ENCODE measurements at places on chromosomes 5 and 9. TPM values are rescaled to one million over a fixed set of nuclear protein-coding genes. Genes with fewer than 3 reads are reported as not detected.

DNA sequence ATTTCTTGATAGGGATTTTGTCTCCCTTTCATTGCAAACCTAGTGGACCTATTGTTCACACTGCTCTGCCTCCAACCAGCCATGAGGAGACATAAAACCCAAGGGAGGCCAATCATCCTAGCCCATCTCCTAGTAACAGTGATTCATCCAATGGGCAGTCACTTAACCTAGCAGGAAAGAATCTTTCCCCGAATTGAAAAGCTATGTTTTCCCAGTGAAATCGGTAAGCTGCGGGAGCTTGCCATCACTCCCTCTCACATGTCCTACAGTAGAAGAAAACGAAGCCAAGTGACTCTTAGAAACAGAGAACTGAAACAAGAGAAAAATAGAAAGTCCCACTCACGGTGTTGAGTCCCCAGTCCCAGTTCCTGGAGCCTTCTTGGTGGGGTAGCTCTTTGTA, 123.3 kb downstream of the SUSD1 start:
- DNase-seq, result no peak
- no peaks in the 10 kb centered on the region for H3K27me3 ChIP-seq
- H3K4me3 ChIP-seq, result no peak overlapping the region

MBLAC2 gene
- 3.8 TPM for total RNA-seq

- DNase-seq, result no peak
- H3K27ac ChIP-seq, result no peak overlapping the region
- H3K4me1 ChIP-seq, result peaks cover 4% of the 10 kb centered on the region
- no peak overlapping the region for H3K4me3 ChIP-seq
- no peaks in the 10 kb centered on the region for H3K36me3 ChIP-seq
Observed at GRCh38 chr5:158414780-158415179, 555.8 kb upstream of the CLINT1 start.

- peaks cover 24% of the 10 kb centered on the region for H3K4me1 ChIP-seq
- H3K36me3 ChIP-seq, result no peaks in the 10 kb centered on the region
- no peak overlapping the region for H3K4me3 ChIP-seq
- no peak for DNase-seq
- no peak overlapping the region for H3K27ac ChIP-seq
Observed at GRCh38 chr9:134167530-134167931, 3.2 kb upstream of the RNU6ATAC start.

PLPP7 gene
- 2.3 TPM for total RNA-seq

PCDHA6 gene
- 0.76 TPM for total RNA-seq

NDUFA8 gene
- total RNA-seq, result 42.9 TPM

DNA sequence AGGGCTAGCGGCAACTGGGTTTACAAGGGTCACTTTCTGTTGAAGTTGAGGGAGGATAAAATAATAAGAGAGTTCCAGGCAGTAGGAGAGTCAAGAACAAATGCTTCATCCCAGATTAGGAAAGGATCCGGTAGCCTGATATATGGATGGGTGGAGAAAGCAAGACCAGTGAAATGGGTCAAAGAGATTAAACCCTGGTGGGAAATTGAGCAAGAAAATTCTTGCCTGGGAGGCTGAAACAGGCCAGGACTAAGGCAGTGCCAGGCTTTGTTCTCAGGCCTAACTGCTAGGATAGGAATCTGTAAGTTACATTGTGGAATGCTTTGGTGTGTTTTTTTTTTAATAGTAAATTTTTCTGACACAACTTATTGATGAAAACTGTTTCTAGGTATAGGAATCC, 257.4 kb upstream of the RFX3 start:
- H3K27ac ChIP-seq, result no peak overlapping the region
- H3K4me1 ChIP-seq, result no peaks in the 10 kb centered on the region
- no peak overlapping the region for H3K4me3 ChIP-seq
- DNase-seq, result no peak
- no peaks in the 10 kb centered on the region for H3K36me3 ChIP-seq

PAEP gene
- total RNA-seq, result not detected

GRCh38 chr5:1033178-1033577, 24.6 kb downstream of the NKD2 start:
- no peak overlapping the region for H3K27ac ChIP-seq
- H3K36me3 ChIP-seq, result no peaks in the 10 kb centered on the region

DNA sequence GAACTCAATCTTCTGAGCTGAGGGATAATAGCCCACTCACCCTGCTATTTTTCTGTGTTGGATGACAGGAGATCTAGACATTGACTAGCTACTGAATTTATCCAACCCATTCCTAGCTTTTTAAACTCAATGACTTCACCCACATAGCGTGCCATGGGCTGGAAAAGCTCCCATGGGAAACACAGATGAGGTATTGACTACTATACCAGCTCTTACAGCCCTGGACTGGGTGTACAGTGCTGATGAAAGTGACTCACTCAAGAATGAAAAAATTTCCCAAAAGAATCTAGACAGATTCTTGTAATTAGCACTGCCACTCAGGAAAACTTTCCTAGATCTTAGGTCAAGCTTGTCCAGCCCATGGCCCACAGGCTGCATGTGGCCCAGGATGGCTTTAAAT, 72.7 kb upstream of the NREP start:
- no peak for DNase-seq
- H3K4me1 ChIP-seq, result no peaks in the 10 kb centered on the region
- H3K4me3 ChIP-seq, result no peak overlapping the region
- H3K27me3 ChIP-seq, result no peaks in the 10 kb centered on the region
- no peak overlapping the region for H3K27ac ChIP-seq

DNA sequence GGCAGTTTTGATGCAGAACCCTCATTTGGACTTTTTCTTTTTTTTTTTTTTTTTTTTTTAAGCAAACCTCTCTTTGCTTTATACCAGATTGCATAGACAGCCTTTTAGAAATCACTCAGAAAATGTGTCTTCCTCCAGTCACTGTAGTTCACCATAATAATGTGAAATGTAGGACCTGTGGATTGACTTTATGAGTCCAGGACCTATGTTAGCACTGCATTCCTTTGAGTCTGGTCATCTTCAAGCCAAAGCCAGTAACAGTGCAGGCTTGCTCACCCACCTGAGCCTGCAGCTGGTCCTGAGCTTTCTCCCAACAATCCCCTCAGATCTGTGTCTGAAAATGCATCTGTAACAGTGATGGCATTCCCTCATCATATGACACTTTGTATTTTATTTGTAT, 110.7 kb upstream of the NFIL3 start:
- no peak overlapping the region for H3K27ac ChIP-seq
- no peak for DNase-seq
- H3K4me1 ChIP-seq, result no peaks in the 10 kb centered on the region
- no peak overlapping the region for H3K4me3 ChIP-seq
- no peaks in the 10 kb centered on the region for H3K27me3 ChIP-seq

ZNF782 gene
- total RNA-seq, result 3.8 TPM

DNA sequence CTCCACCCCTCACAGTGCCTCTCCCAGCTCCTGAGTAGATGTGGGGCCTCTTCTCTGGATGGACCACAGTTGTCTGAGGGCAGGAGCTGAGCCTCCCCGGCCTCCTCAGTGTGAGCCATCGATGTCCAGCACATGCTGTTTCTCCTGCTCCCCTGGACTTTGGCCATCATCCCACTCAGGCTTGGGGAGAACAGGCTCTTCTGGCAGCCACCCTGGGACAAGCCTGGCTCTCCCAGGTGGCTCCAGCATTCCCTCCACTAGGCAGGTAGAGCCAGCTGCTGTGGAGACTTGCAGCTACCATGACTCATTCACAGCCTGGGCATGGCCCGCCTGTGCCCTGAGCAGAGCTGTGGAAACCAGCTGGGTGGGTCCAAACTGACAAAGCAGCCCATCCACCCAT, 77.0 kb downstream of the CSNK1A1 start:
- no peak overlapping the region for H3K27ac ChIP-seq
- peaks cover 10% of the 10 kb centered on the region for H3K4me1 ChIP-seq
- no peaks in the 10 kb centered on the region for H3K36me3 ChIP-seq
- H3K27me3 ChIP-seq, result no peaks in the 10 kb centered on the region

GRCh38 chr5:175842951-175843793, 28.2 kb upstream of the CPLX2 start:
- peaks cover 18% of the 10 kb centered on the region for H3K27me3 ChIP-seq
- no peaks in the 10 kb centered on the region for H3K36me3 ChIP-seq

Data from left lung (tissue), 14 donors.